ENCODE measurements at places on chromosomes 11 and 22.
A peak's percentile ranks its signal among the peaks of the same experiment; 100 is the strongest.

GRCh38 chr11:35083431-35084238, 55.3 kb upstream of the CD44 start:
- no peak for DNase-seq

DNA sequence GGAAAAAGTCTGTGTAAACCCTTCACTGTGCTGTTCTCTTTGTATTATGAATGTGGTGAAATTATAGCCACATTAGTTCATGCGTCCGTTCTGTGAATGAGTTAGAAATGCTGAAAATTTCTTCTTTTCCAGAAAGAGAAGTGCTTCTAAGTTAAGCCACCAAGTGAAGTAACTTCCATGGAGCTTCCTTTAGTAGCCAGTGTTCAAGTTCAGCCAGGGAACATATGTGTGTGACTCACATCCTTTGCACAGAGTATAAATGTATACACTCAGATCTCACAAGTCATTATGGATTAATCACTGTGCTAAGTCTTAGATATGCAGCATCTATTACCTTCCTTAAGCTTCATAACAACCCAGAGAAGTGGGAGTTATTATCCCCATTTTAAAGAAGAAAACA, 3.1 kb upstream of the MMP8 start:
- DNase-seq = no peak

- DNase-seq = peak; percentile 88
Measured at GRCh38 chr11:131694526-131695424, 324.4 kb downstream of the NTM start.

GRCh38 chr11:121550247-121551030, 97.7 kb upstream of the SORL1-AS1 start:
- DNase-seq = no peak

GRCh38 chr11:66262696-66263095, 5.7 kb upstream of the RAB1B start:
- DNase-seq = no peak

DNA sequence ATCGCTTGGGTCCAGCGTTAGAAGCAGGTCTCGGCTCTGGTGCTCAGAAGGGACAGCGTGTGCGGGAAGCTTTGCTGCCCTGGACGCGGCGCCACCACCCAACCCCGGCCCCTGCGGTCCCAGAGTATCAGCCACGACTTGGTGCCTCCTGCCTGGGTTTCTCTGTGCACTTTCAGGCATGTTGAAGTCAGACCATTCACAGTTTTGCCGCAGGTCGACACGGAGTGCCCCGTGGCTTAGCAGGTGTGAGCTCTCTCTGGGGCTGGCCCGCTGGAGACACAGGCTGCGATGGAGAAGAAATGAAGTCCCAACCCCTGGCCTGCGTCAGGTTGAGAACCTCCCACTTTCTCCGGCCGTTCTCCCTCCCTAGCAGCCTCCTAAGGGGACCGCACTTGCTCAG, 494.5 kb downstream of the BRD1 start:
- no peak for DNase-seq

DNA sequence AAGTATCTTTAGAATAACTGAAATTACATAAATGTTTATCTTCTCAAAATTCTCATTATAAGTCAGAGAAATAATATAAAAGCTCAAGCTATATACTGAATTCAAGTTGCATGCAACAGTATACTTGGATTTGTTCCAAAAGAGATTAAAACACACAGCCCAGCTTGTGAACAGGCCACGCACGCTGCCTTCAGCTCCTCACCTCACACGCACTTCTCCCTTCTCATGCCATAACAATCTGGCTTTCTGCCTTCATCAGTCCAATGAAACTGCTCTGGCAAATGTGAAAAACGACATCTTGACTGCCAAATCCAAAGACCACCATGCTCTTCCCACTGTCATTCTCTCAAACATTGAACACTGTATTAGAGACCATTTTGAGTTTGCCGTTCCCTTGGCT, 22.1 kb downstream of the ATP6V1E1 start:
- DNase-seq = no peak

GRCh38 chr22:25409240-25409639, 155.2 kb upstream of the GRK3 start:
- DNase-seq = no peak

DNA sequence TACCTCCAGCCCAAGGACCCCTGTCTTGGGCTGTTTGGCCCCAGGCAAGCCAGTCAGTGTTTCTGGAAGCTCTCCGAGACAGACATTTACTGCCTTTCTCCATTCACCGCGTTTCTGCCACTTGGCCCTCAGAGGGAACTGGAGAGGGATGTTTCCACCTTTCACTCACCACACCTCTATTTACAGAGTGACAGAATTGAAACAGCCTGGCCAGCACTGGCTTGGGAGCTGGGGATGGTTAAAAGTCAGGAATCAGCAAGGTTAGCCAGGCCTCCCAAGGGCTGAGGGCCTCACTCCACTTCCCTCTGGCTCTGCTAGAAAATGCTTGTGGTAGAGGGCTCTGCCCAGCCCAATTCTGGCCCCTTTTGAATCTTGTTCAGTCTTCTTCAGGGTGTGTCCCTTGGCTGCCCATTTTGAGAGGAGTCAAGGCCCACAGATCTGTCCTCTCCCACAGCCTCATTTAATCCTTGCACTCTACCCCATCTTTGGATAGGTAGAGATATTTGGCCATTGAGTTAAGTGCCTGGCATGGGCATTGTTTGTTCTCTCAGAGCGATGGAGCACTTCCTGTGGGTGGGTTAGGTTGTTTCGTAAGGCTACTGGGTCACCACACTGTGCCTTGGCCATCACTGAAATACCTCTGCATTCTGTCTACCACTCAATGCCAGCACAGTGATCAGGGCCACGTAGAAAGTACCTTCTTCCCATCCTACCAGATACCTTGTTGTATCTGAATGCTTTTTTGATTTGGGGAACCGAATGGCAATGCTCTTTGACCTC, 119.2 kb downstream of the MICAL2 start:
- no peak for DNase-seq

GRCh38 chr11:100991541-100991940, 138.1 kb downstream of the PGR start:
- DNase-seq = no peak

GRCh38 chr22:21067075-21067900, 21.5 kb downstream of the LRRC74B start:
- DNase-seq = no peak

- DNase-seq = no peak
Measured at GRCh38 chr11:76891285-76891684, 30.6 kb downstream of the ACER3 start.

DNA sequence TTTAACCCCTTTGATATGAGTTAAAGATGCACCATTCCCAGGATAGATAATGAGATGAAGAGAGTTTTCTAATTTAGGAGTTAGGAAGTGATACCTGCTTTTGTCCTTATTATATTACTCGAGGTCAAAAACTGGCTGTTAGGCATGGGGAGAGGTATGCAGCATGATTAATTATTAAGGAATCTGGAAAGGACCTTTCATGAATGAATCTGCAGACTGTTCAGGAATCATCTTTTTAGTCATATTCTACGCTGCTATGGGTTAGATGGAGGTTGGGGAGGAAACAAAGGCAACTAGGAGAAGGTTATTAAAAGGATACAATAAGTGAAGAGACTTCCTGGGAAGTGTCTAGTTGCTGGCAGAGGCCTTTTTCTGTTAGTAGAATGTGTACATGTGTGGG, 492.4 kb upstream of the CCDC90B start:
- DNase-seq = no peak

DNA sequence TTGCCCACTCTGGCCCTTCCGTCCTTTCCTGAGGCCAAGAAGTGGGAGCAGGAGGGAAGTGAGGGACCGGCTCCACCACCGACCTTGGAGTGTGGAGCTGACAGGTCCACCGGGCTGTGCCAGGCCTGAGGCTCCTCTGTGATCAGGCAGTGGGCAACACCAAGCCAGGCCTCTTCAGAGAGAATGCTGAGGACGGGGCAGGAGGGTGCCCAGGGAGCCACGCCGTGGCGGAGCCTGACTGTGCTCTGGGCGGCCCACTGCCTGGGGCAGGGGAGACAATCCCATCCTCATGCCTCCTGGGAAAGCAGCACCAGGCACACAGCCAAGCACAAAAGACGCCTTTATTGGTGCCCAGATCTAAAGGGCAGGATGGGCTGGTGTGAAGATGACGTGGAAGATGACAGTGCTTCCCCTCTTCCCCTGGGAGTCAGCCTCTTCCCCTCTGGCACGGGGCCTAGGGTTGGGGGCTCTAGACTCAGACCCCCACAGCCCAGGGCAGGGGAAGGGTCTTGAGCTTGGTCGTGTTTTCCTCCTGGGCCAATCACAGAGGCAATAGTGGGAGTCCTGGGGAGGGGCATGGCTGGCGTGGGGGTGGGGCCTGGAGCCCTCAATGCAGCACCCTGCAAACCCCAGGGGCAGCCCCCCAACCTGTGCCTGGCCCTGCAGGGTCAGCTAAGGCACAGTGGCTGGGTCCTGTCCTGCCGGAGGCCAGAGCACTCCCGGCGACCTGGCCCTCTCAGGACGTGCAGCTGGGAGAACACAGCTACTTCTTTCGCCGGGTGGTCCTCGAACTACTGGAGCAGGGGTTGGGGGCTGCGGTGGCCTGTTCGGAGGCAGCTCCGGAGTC, 4.7 kb downstream of the LMF2 start:
- no peak for DNase-seq

DNA sequence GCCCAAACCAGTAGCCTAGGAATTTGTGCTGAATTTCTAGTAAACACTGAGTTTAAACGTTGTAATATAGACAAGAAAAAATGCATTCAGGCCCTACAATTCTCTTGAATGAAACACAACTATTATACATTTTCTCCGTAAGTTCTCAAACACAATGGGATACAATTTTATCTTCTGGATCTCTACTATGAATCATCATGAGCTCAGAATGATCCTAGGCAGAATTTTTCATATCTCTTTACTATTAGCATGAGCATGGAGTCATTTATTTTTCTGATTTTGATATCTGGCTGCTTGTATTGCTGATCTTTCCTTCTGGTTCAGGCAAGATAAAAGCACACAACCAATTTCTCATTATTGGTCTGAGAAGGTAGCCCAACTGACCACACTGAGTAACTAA, 1123.4 kb upstream of the RAG2 start:
- no peak for DNase-seq
